ENCODE measurements at places on chromosomes 13 and 19.
A peak's percentile ranks its signal among the peaks of the same experiment; 100 is the strongest.

GRCh38 chr19:29491491-29491890, 34.3 kb upstream of the VSTM2B start:
- DNase-seq = no peak

DNA sequence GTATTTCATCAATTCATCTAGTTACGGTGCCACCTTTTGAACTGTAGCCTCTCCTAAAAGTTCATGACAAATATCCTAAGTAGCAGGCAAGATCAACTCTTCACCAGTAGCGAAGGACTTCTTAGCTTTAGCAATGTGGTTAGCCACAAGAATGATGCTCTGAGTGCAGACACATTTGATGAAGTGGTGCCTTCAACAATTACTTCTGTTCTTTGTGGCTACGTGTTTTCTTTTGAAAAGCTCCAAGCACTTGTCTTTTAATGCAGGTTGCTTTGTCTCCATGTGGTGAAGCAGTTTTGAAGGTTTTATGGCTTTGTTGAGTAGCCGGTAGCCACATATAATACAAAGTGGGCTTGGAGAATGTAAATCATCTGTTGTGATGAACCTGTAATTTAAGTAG, 194.7 kb downstream of the B3GLCT start:
- peak; percentile 25 for DNase-seq

- DNase-seq = peak; percentile 67
Measured at GRCh38 chr19:10219678-10220077, 11.5 kb downstream of the S1PR2 start.

GRCh38 chr19:16435238-16435917, 36.4 kb downstream of the EPS15L1 start:
- peak; percentile 99 for DNase-seq

DNA sequence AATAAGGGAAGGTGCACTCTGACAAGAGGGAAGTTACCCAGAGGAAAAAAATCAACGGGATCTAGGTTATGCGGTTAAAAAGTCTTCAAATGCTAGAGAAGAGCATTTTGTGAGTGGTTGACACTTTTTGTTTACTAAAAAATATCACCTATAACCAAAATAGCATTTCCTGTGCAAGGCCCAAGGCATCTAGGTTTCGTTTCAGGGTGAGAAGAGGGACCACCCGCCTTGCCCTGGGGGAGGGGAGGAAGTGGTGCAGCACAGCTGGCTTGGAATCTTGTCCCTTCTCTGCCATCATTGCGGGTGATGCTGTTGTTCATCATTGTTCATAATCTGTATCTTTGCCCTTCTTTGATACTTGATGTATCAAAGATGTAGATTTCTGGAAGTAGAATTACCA, 80.6 kb downstream of the NUFIP1 start:
- no peak for DNase-seq

DNA sequence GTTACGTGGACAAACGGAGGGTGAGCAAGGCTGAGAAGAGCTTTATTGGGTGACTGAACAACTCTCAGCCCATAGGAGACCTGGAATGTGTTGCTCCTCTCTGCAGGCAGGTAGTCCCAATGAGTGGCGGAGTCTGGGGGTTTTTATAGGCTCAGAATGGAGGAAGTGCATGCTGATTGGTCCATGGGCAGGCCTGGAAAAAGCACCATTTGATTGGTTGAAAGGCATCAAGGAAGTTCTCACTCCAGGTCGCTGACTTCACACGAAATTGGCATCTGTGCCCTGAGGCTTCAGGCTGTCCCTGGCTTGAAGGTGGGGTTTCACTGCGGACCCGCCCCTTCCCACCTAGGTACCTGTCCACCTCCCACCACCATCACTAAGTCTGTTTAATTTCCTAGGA, 65.4 kb downstream of the SPATA13 start:
- no peak for DNase-seq
